ENCODE measurements at places on chromosomes 7 and 10. TPM values are rescaled to one million over a fixed set of nuclear protein-coding genes. Genes with fewer than 3 reads are reported as not detected.

The SEMA4G gene
- 1.1 TPM for total RNA-seq

The SPDYE2B gene
- total RNA-seq: not detected

The UTF1 gene
- not detected for total RNA-seq

The PAX4 gene
- total RNA-seq: not detected

The MALRD1 gene
- total RNA-seq: not detected

The CLDN15 gene
- total RNA-seq: 15.2 TPM

The COL1A2 gene
- total RNA-seq: 0.33 TPM

The LZTS2 gene
- 9.6 TPM for total RNA-seq

The WDFY4 gene
- total RNA-seq: 1.3 TPM

The CALCR gene
- not detected for total RNA-seq

The TMEM270 gene
- total RNA-seq: not detected

The ZNF786 gene
- total RNA-seq: 3.5 TPM

The CUEDC2 gene
- 25.5 TPM for total RNA-seq

The BAG3 gene
- total RNA-seq: 65.8 TPM

All from CD4-positive, alpha-beta T cell (primary cell).